HuH-7.5 (cell line): ENCODE measurements at places on chromosomes 16 and 17.
A peak's percentile ranks its signal among the peaks of the same experiment; 100 is the strongest.

DNA sequence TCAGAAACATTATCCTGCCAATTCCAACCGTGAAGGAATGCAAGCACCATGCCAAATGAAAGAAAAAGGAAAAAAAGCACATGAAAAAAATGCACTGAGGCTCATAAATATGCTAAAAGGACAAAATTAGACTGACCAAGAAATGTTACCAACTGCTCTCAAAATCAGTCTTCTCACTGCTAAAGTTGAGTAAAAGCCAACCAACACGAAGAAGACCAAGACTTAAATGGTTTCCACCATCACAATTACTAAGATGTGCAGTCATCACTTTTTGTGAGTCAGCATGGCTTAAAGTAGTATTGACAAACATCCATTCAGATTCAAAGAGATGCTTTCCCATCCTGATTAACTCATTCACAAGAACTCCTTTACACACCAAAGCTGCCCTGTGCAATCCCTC lies 16.4 kb downstream of the CDYL2 start:
- DNase-seq, result no peak

- DNase-seq, result no peak
These were observed 7.9 kb downstream of the KCTD5 start for GRCh38 chr16:2689968-2690801.

DNA sequence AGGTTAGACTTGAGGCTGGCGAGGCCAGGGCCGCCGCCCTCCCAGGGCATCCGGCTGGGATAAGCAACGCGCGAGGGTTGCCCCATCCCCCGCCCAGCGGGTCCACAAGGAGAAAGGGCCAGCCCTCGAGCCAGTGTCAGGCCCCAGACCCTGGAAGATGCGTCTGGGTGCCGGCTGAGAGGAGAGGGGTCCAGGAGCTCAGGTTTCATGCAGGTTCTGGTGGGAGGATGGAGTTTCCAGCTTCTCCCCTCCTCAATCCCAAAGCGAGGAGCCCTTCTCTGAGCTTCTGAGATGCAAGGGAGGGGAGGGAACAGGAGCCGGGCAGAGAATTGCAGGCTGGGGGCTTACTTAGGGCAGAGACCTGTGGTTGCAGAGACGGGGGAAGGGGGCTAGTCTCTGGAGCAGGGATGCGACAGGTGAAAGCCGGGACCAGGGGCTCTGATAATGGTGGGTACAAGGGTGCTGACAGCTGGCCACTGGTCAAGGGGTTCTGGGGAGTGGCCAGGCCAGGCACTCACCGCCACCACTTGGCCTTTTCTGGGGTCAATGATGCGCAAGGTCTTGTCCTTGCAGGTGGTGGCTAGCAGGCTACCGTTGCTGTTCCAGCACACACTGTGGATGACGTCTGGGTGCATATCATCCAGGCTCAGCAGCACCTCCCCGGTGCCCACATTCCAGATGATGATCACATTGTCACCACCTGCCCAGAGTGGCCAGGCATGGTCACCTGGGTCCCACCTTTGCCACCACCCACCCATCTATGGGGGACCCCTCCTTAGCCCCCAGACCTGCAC lies 4.2 kb downstream of the CORO6 start:
- DNase-seq, result peak; percentile 59

DNA sequence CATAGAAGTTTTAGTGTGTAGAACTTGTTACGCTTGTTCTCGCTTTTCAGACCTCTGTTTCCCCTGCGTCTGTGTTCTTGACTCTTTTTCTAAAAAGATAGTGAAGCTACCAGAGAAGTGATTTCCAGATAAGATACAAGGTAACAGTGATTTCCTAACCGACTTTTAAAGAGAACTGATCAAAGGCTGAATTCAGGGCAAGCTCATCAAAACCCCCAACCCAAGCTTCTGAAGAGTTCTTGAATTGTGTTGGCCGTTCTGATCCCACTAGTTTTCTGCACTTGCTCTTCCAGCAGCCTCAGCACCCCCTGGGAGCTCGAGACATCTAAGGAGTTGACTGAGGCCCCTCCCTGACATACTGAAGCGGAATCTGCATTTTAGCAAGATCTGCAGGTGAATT lies 12.7 kb upstream of the NSMCE1 start:
- DNase-seq, result no peak

DNA sequence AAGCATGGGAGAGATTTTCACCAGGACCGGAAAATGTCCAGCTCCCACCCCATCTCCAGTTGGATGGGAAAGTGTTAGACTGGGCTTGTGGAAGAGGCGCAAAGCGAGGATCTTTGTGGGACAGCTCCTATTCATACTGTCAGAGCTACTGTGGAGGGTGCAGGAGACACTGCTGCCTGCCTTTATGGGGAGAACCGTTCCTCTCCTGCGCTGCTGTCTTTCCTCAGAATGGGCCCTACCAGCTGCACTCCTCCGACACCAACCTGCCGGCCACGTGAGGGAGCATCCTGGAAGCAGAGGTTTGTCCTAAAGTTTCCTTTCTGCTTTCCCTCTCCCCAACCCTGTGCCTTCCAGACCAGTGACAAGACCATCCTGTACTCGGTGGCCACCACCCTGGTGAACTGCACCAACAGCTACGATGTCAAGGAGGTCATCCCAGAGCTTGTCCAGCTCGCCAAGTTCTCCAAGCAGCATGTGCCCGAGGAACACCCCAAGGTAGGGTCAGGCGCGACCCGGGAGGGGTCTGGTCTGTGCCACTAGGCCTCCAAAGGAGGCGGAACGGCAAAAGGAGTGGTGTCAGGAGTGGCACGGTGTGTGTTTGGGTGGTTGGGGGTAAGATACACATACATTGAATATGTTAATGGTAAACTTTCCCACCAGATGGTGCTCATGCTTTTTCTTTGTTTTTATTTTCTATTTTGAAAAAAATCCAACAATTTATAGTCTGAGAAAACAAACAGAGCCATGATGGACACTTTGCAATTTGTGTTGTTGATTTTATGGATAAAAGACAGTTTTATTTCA lies 23.0 kb downstream of the SLC35G3 start:
- no peak for DNase-seq

GRCh38 chr17:67442787-67443624 lies 65.9 kb downstream of the PITPNC1 start:
- DNase-seq, result no peak

DNA sequence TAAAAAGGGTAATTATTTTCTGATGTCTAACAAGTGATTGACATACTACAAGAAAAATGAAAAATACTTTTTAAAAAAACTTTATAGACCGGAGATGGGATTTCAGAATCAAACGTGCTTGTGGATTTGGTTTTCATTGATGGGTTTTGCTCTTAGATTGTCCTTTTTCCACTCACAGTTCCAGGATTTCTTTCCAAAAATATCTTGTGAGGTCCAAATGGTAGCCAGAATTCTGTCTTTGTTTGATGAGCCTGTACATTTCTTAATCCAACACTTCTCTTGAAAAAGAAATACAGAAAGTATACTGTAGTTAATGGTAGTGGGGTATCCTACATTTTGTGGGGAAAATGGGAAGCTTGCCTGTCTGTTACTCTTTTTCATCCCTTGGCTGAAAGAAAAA lies 329.3 kb downstream of the KCNJ2 start:
- DNase-seq, result no peak

- no peak for DNase-seq
These were observed 58.9 kb downstream of the GP2 start for GRCh38 chr16:20268409-20268808.

DNA sequence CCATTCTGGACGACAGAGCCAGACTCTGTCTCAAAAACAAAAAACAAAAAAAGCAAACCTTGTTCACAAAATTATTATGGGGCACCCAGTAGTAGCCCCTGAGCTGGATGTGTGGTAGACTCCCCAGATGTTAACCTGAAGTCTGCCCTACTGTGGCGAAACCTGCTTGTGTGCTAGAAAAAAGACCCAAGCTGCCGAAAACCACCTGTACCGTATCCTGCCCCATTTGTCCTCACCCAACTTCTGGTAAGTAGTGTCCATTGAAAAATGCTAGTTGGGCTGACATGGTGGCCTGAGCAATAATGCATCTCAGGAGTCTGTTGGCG lies 9.1 kb downstream of the RMI2 start:
- no peak for DNase-seq

- DNase-seq, result no peak
These were observed 4.6 kb upstream of the EMP2 start for GRCh38 chr16:10584981-10585438.

DNA sequence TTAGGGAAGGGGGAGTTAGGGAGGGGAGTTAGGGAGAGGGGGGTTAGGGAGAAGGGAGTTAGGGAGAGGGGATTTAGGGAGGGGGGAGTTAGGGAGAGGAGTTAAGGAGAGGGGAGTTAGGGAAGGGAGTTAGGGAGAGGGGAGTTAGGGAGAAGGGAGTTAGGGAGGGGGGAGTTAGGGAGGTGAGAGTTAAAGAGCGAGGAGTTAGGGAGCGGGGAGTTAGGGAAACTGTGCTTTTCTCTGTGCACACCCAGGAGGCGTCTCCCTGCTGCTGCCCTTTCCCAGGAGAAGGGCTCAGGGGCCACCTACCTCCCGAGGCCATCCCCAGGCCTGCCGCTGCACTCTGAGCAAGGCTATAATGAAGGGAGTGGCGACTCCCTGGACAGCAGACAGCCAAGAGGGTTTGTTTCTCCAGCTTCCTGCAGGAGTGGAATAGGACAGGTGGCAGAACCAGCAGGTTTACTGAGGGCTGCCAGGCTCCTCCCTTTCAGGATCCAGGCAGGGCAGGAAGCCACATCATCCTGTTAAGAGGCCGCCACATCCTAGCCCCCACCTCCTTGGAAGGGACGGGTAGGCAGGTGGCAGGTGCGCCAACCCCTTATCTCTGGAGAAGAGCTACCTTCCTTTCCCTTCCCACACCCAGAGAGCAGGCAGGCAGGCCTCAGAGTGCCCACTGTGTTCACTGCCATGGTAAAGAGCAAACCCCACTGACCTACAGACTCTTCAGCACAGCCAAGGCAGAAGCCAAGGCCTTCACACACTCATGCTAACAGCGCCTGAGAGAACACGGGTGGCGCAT lies 4.3 kb downstream of the CANT1 start:
- DNase-seq, result no peak

DNA sequence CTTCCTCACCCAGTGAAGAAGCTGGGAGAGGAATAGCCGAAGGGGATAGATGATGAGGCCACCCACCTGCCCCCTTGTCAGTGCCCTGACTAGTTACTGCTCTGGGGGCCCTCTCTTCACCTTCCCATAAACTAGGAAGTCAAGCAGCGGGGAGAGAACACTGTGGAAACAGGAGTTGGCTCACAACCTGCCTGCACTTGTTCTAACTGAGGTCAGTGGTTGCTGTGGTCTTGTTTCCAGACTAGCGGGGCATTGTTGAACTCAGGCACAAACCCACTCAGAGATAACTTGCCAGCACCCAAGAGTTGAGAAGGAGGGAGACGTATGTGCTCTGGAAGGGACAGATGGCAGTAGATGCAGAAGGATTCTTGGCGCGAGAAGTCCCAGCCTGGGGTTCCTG lies 48.6 kb upstream of the DDX52 start:
- DNase-seq, result no peak

DNA sequence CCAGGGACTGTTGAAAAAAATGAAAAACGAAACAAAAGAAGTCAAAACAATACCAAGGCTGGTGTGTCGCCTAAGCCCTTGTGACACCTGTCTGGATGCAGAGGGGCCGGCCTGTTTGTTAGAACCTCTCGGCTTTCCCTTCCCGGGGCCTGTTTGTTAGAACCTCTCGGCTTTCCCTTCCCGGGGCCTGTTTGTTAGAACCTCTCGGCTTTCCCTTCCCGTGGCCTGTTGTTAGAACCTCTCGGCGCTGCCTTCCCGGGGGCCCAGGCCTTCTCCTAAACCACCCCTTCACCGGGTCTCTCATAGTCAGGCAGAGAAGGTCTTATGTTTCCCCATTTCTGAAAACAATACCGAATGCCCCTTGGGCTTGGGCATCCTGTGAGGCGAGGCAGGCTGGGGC lies 180.0 kb downstream of the BANP start:
- DNase-seq, result no peak

GRCh38 chr16:49017501-49017900 lies 264.1 kb downstream of the CBLN1 start:
- DNase-seq, result no peak

DNA sequence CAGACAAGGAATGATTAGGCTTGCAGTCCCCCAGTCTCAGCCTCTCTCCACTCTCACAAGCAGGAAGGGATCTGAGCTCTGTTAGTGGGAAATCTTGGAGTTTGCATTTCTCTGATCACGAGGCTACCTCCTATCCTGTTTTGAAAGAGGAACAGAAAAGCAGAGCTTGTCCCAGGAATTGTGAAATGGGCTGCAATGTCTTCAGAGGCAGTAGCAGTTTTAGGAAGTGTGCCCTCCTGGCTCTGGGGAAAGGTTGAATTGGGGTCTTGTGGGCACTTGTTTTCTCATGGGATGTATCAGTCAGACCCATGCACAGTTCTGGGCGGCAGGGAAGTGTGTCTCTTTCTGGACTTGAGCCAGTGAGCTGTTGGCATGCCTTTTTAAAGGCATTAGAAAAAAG lies 22.8 kb downstream of the NUP85 start:
- DNase-seq, result no peak

GRCh38 chr17:859061-859823 lies 77.1 kb downstream of the MRM3 start:
- DNase-seq, result no peak

DNA sequence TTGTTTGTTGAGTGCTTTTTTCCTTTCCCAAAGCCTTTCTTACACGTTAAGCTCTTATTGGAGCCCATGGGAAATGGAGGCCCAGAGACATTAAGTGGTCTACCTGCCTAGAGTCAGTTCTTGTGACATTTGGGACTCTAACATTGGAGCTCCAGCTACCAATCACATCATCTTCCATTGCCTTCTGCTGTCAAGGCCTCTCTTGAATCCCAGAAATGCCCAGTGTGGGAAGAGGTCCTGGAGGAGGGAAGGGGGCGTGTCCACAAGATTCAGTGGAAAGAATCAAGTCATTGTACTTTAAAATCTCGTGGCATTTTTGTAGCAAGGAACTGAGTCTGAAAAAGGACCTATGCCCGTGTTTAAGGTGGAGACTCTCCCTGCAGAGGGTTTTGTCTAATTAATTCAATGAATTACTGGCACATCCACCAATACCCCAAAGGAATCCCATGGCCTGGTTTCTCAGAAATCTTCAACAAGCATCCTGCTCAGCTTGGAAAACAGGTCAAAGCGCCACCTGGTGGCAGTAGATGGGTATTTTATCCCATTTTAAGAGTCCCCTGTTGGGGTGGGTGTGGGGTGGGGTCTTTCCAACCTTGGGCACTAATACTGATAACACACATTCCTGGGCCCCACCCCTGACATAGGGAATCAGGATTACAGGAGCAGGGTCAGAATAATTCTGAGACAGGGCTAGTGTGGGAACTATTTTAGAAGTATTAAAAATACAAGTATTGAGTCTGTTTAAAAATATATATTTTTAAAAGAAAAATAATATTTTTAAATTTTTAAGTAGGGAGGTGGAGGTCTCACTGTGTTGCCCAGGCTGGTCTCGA lies 24.6 kb downstream of the GPT2 start:
- no peak for DNase-seq

- no peak for DNase-seq
These were observed 46.1 kb downstream of the ABCA8 start for GRCh38 chr17:68909066-68909465.
